ENCODE measurements at places on chromosomes 3 and 15.

- no peak for DNase-seq
Measured at GRCh38 chr3:42051384-42052131, 39.6 kb upstream of the TRAK1 start.

DNA sequence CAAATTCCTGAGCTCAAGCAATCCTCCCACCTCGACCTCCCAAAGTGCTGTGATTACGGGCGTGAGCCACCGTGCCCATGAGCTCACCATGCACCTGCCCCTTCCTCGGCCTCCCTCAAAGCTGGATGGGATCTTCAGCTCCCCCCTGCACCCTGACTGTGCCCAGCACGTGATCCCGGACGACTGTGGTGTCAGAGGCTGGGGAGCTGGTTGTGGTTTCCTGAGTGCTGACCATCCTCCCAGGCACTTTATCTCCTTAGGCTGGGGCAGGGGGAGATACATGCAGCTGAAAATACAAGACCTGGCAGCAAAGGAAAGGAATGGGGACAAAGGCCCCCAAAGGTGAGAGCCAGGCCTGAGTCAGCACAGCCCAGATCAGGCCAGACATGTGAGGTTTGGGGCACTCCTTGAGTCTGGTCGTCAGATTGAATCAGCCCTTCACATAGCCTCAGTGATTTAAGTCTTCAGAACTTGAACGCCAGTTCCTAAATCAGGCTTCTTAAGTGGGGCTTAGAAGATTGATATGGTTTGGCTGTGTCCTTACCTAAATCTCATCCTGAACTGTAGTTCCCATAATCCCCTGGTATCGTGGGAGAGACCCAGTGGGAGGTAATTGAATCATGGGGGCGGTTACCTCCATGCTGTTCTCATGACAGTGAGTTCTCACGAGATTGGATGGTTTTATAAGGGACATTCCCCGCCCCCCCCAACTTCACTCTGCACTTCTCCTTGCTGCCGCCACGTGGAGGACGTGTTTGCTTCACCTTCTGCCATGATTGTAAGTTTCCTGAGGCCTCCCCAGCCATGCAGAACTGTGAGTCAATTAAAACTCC lies 35.8 kb downstream of the PRKCD start:
- DNase-seq: no peak

DNA sequence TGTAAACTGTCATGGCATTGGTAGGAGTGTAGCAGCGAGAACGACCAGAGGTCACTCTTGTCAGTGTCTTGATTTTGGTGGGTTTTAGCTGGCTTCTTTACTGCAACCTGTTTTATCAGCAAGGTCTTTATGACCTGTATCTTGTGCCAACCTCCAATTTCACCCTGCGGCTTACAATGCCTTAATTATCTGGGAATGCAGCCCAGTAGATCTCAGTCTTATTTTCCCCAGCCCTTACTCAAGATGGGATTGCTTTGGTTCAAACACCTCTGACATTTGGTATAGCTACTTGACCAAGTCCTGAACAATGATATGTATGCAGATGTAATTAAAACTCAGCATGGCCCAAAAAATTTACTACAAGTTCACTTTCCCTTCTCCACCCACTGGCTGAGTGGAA lies 388.4 kb downstream of the RSL24D1 start:
- DNase-seq: no peak

- DNase-seq: no peak
Measured at GRCh38 chr3:160376681-160377080, 22.3 kb downstream of the IFT80 start.

Data from activated CD8-positive, alpha-beta memory T cell treated with anti-CD3 and anti-CD28 coated beads for 1 hour (primary cell).